ENCODE measurements at places on chromosomes 5 and 9. TPM values are rescaled to one million over a fixed set of nuclear protein-coding genes. Genes with fewer than 3 reads are reported as not detected.

The FXN gene
- 33.0 TPM for total RNA-seq

The PCDHB8 gene
- total RNA-seq = 0.25 TPM

The WDR38 gene
- not detected for total RNA-seq

The GABRA6 gene
- total RNA-seq = not detected

The HARS1 gene
- 78.1 TPM for total RNA-seq

The RUSC2 gene
- total RNA-seq = 24.6 TPM
